Stimulated activated CD8-positive, alpha-beta memory T cell treated with anti-CD3 and anti-CD28 coated beads, Interleukin-15, amount 100 ng/mL, for 4 hours (primary cell): ENCODE measurements at places on chromosomes 5 and 9.

DNA sequence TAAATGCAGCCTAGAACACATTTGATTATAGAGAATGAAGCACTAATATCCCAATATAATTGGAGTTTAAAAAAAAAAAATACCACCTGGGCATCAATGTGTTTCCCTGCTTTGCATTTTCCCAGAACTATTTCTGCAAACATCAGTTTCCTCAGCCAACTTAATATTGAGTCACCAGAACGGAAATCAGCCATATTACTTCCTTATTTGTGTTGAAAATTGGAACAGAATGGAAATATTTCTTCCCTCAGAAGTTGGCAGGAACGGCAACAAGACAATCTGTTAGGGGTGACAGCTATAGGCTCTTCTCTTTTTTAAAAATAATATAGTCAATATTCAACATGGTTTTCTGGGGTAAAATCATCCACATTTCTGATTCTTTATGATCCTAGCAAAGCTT lies 4.0 kb downstream of the MFAP3 start:
- no peak for DNase-seq

DNA sequence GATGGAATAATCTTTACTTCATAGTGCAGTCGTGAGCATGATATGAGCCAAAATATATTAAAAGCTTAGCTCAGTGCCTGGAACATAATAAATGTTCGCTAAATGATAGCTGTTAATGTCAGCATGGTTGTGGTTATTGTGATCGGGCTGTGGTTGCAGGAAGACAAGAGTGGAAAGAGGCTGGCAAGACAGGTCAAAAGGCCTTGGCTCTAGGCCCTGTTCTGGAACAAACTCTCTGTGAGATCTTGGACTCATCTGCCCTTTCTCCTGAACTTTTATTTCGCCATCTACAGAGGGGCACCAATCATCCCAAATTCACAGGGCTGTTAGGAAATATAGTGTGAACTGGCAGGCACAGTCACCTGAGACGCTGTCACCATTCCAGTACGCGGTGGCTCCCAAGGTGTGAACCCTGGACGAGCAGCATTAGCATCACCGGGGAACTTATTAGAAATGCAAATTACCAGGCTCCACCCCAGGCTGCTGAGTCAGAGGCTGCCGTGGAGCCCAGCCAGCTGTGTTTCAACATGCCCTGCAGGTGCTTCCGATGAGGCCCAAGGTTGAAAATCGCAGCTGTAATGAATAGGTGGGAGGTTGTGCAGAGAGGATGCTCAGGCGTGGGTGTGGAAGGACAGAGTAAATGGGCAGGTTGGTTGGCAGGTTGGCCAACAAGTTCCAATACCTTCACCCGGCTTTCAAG lies 50.2 kb upstream of the SAP30L start:
- DNase-seq: no peak

DNA sequence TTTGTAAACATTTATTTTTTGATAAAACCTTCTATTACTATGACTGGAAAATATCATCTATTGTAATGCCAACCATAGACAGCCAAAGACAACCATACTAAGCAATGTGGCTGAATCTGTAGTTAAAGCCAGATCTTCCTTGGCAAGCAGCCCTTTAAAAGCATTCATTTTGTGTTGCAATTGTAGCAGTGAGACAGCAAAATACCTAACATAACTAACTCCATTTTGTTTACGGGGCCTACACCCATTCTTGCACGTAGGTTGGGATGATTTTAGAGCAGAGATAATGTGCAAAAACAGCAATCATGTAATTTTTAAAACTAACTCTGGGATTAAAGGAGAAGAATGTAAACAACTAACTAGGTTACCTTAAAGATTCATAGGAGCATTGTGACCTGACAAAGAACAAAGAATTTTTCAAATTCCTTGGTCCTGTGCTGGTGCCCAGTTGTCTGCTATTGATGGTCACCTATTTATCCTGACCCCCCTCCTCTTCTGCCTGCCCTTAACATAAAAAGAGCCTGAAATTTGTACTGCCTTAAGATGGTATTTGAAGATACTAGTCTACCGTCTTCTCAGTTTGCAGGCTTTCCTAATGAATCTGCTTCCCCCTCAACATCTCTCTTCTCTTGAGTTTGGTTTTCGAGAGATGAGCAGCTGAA lies 10.6 kb downstream of the IFNA1 start:
- DNase-seq: no peak

DNA sequence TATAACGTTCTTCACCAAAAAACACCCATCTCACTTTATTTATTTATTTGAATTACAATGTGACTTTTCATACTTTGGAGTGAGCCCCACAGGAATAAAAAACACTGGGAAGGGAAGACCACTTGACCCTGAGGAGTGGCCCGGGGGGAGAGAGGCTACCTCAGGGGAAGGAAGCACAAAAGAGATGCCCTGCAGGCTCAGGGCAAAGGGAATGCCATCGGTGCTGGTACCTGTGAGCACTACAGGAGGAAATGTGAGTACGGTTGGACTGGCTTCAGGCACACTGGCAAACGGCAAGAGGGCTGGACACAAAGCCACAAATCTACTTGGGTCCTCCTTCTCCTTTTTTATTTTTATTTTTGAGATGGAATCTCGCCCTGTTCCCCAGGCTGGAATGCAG lies 363.9 kb upstream of the KLF4 start:
- DNase-seq: no peak

DNA sequence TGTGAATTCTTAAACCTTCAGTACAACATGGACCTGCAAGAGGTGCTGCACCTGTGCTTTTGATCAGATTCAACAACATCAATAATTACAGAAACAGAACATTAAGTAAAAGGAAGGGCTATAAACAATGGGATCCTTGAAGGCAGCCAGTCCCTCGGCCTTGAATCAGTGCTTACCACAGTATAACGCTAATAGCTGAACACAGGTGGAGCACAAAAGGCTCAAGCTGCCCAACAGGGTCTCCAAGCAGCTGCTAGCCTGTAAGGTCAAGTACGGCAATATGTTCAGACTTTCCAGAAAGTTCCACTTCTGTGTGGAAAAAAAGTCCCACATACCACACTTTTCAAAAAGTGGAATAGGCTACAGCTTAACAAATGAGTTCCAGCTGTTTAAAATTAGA lies 61.9 kb upstream of the ITGA1 start:
- DNase-seq: no peak

GRCh38 chr5:156641686-156642085 lies 208.4 kb upstream of the PPP1R2B start:
- no peak for DNase-seq

DNA sequence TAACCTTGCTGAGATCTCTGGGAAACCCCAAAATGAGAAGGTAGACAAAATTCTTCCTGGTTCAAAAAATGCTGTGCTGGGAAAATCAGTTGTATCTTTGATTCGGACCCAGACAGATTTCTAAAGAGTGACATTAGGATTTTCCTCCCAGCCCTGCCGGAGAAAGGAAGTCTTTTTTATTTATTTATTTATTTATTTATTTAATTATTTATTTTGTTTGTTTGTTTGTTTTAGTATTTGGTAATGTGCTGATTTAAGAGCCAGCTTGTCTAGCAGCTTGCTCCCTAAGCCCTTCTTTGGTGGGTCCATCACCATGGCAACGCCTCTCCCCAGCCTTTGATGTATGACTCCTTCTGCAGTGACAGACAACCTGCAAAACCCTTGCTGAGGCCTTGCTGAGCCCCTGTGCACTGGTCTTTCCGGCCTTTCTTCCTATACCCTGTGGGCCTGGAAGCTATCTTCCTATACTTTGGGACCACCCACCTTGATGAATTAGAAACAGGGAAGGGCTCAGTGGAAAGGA lies 60.6 kb upstream of the AFAP1L1 start:
- DNase-seq: no peak

- DNase-seq: no peak
Observed at GRCh38 chr5:91787718-91788117, 404.6 kb upstream of the ARRDC3 start.

- no peak for DNase-seq
Observed at GRCh38 chr9:16252616-16253015, 617.9 kb downstream of the BNC2 start.

- DNase-seq: no peak
Observed at GRCh38 chr5:36734422-36734821, 128.0 kb downstream of the SLC1A3 start.

- no peak for DNase-seq
Observed at GRCh38 chr5:144438237-144438636, 267.6 kb downstream of the KCTD16 start.

DNA sequence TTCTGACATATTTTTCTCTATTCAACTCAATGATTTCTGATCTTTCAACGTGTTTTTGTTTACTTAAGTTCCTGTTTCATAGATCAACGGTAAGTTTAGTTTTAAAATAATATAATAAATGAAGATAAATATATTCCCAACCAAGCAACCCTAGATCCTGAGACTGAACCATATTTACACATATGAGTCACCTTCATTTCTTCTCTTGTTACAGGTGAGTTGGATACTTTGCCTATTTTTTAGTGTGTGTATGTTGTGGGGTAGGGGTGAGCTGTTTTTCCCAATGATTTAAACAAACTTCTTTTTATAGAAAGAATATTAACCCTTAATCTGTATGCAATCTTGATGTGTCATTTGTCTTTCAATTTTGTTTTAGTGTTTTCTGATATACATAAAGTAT lies 186.9 kb downstream of the MCTP1 start:
- no peak for DNase-seq

DNA sequence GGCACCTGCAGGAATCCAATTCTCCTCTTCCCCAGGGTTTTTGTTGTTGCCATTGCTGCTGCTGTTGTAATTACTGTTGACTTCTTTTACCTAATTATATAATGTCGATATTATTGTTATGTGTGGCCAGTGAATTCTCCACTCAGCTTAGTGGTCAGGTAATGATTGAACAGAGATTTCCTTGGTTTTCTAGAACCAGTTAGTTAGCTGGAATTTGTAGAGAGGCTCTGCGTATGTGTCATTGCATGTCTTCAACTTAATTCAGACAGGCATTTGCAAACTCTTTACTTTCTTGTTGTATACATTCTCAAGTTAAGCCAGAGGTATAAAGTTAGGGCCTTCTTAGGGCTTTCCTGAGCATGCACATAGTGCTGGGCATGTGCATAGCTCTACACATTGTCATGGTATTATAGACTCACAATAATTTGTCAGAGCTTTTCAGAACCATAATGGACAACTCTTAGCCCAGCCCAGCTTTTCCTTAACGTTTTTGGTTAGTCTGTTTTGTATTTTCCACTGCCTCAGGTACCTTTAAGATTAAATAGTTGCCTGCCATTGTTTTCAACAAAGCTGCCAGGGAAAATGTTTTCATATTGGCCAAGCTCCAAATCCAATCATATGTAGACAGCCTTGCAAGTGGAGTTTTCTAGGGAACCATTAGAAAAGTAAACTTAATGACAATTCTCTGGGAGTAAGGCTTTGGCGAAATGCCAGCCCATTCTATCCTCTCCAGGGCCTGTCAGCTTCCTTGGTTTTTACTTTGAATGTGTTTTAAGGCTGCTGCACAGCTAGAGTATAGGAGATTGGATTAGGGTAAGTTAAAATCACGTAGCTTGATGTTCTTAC lies 68.1 kb downstream of the UBE2R2 start:
- DNase-seq: no peak

- DNase-seq: no peak
Observed at GRCh38 chr5:961711-962240, 46.8 kb upstream of the NKD2 start.

DNA sequence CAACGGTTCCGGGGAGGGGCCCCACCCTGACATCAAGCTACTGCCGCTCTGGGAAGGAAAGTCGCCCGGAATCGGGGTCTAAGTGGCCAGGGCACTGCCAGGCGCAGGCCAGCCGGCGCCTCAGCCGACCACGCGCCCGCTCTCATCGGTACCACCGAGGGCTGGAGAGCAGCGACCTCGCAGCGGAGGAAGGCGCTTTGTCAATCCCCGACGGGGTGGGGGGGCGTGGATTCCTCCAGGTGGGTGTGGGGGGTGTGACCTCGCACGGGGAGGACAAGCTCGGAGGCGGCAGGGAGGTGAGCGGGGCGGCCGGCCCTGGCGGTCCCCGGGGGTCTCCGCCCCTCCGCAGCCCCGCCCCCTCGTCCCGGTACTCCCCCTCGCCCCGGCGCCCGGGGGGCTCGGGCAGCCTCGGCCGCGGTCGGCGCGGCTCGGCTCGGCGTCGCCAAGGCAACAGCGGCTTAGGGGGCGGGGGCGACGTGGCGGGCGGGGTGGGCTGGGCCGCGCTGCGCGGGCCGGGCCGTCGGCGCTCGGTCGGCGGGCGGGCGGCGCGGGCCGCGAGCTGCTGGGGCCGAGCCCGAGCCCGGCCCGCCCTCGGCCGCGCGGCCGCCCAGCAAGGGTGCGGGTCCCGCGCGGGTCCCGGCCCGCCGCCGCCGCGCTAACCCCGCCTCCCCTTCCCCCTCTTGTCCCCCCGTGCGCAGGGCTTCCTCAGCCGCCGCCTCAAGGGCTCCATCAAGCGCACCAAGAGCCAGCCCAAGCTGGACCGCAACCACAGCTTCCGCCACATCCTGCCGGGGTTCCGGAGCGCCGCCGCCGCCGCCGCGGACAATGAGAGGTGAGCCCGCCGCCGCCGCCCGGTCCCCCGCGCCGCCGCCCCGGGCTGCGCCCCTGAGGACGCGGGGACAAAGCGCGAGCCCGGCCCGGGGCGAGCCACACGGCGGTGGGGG lies 47.5 kb downstream of the DAB2IP start:
- DNase-seq: no peak
